ENCODE measurements at places on chromosomes 5 and 9.

- no peak for DNase-seq
Observed at GRCh38 chr5:137361280-137361679, 137.8 kb downstream of the SPOCK1 start.

DNA sequence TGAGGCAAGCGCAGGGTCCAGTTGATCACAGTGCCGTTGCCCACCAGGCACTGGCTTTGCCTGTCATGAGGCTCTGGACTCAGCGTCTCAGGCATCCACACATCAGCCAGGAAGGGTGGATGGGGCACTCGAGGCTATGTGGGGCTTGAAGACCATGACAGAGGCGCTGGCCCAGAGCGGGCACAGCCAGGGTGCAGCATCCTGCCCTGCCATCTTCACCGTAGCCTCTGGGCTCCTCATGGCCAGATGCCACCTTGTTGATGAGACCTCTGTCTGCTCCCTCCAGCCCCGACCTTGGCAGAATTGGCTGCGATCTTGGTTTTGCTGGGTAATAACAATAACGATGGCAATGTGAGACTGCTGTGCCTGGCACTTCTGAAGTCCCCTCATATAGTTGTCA is 404.2 kb upstream of the IRX2 start:
- no peak for DNase-seq

- DNase-seq: no peak
Observed at GRCh38 chr5:134468921-134469400, 56.5 kb upstream of the JADE2 start.

- no peak for DNase-seq
Observed at GRCh38 chr9:133591985-133592384, 17.2 kb downstream of the FAM163B start.

DNA sequence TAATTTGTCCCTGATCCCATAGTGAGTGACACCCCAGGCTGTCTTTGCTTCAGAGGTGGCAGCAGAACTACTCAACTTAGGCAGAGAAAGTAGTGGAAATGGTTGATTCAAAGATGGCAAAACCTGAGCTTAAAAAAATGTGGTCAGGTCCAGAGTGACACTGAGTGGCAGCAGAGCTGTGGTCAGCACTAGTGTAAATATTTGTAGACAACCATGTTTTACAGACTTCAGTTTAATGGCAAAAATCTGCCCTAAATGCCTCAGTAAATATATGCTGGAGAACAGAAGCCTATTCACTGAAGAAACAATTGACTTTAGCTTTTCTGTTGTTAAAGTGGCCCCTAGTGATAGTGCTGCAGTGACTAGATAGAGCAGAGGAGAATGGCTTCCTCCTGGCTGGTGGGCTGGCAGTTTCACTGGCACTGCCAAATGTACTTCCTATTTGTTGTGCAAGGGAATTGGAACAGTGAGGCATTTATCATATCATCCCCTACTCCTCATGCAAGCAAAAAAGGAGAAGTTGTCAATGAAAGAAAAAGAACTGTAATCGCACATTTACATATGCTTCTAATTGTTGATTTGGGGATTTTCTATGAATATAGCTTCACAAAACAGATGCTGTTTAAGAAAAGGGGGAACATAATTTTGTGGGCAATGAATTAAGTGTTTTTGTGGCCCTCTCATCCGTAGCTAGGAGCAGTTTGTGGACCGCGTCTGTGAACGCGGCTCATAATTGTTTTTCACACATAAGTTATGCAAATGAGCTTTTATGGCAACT is 12.0 kb downstream of the PBX3 start:
- DNase-seq: peak; percentile 35

DNA sequence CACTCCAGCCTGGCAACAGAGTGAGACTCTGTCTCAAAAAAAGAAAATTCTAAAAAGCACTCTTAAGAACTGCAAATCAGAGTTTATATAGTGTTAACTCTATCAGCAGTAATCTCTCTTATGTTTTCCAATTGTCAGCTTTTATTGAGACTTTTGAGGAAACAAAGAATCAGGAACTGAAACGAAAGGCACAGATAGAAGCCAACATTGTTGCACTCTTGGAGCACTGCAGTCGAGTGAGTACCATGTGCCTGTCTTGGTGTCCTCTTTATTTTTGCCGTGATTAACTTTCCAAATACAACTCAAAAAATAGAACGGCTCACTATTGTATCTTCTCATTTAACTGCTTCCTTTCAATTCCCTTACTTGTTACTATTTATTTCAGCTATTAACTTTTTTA is 41.7 kb upstream of the LRRC19 start:
- DNase-seq: no peak

Measured in amygdala (tissue), 56 donors.